Activated naive CD8-positive, alpha-beta T cell treated with anti-CD3 and anti-CD28 coated beads, Interleukin-2, amount 10 ng/mL, durations not matched to agents 7 days and 5 days (primary cell): ENCODE measurements at places on chromosomes 2 and 18. TPM values are rescaled to one million over a fixed set of nuclear protein-coding genes. Genes with fewer than 3 reads are reported as not detected.

The C1GALT1C1L gene
- not detected for total RNA-seq

The REEP1 gene
- 0.11 TPM for total RNA-seq

The UGT1A10 gene
- total RNA-seq: not detected

The MTCL1 gene
- total RNA-seq: 0.43 TPM
